Activated T-helper 17 cell treated with anti-CD3 and anti-CD28 coated beads, Interleukin-2, amount 50 U/mL, for 72 hours (primary cell): ENCODE measurements at places on chromosomes 2 and 18. TPM values are rescaled to one million over a fixed set of nuclear protein-coding genes. Genes with fewer than 3 reads are reported as not detected.
A peak's percentile ranks its signal among the peaks of the same experiment; 100 is the strongest.

Gene LBX2
- 1.3 TPM for total RNA-seq

Gene COL4A3
- 0.35 TPM for total RNA-seq

Gene POTEE
- total RNA-seq = 0.61 TPM

- no peak overlapping the region for H3K27ac ChIP-seq
- H3K4me3 ChIP-seq = no peak overlapping the region
- H3K4me1 ChIP-seq = no peaks in the 10 kb centered on the region
- ATAC-seq = no peak
Observed at GRCh38 chr2:47644351-47644750, 138.6 kb upstream of the MSH6 start.

DNA sequence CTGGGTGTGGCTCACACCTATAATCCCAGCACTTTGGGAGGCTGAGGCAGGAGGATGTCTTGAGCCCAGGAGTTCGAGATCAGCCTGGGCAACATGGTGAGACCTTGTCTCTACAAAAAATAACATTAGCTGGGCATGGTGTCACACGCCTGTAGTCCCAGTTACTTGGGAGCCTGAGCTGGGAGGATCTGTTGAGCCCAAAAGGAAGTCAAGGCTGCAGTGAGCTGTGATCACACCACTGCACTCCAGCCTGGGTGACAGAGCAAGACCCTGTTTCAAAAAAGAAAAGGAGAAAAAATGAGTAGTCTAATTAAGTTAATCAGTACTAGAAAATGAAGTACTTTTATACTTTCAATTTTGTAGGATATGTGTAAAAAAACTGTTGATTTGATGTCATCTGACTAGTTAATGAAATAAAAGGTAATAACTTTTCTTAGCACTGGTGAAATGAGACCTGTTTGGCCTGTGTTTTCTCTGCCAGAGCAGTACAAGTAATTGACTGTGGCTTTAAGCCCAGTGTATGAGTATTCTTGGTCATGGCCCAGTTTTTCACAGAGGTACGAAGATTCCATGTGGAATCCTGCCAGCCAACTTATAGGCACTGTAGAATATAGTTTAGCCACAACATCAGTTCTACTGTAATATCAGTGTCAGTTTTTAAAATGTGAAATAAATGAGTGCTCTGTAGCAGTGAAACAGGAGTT, 35.8 kb downstream of the MFSD6 start:
- peaks cover 12% of the 10 kb centered on the region for H3K36me3 ChIP-seq
- no peak overlapping the region for H3K4me3 ChIP-seq
- ATAC-seq = no peak
- H3K27ac ChIP-seq = peak overlapping the region; percentile 52
- H3K27me3 ChIP-seq = no peaks in the 10 kb centered on the region
- peaks cover 40% of the 10 kb centered on the region for H3K4me1 ChIP-seq

GRCh38 chr2:105747991-105748390, 3.3 kb downstream of the NCK2 start:
- H3K36me3 ChIP-seq = peaks cover 81% of the 10 kb centered on the region
- no peaks in the 10 kb centered on the region for H3K27me3 ChIP-seq
- H3K4me1 ChIP-seq = peaks cover 48% of the 10 kb centered on the region
- peak overlapping the region; percentile 98 for H3K4me3 ChIP-seq
- peak; percentile 47 for ATAC-seq

DNA sequence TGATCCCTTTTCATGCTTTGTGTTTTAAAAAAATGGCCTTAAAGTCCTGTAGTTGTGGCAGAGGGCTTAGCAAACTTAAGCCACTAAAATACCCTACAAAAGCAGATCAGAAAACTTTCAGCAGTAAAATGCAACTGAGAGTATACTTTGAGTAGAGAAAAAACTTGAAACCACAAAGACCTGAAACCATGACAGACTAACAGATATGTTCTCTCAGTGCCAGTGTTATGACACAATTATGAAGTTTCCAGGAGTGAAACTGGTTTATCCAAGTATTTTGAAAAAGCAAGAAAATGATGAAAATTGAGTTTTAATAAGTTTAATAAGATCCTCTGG, 74.5 kb downstream of the SPRED2 start:
- H3K27ac ChIP-seq = peak overlapping the region; percentile 42
- peaks cover 19% of the 10 kb centered on the region for H3K4me1 ChIP-seq
- peak overlapping the region; percentile 28 for H3K4me3 ChIP-seq

DNA sequence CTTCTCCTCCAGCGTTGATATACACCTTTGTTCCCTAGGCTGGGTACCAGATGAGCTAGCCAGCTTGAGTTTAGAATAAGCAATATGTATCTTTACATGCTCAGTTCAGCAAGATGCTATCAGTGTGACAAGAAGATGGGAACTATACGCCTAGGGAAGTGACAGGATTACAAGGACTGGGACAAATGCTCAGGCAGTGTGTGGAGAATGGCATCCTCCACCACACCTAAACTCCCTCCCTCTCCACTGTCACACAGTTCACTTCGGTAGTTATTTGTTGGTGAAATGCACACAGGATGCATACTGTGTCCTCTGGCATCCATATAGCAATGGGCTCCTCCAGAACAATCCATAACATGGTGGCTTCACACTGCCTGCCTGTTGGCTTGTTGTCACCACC, 7.7 kb downstream of the STAT1 start:
- ATAC-seq = no peak
- H3K27me3 ChIP-seq = no peaks in the 10 kb centered on the region
- H3K36me3 ChIP-seq = no peaks in the 10 kb centered on the region
- peak overlapping the region; percentile 18 for H3K4me3 ChIP-seq
- H3K4me1 ChIP-seq = peaks cover 40% of the 10 kb centered on the region

DNA sequence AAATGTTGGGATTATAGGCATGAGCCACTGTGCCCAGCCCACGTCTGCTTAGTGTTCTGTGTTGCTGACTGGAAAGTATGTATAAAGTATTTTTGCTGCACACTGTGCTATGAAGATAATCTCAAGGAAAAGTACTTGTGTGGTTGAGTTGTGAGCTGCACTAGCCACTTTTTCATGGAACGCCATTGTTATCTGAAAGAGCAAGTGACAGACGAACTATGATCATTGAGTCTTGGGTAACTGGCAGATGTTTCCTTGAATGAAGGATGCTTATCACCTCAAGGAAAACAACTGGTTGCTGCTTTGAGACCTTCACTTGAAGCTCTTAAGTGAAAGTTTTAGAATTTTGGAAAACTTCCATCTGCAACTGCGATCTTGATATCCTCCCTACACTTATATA, 82.2 kb upstream of the KCTD1 start:
- no peak for ATAC-seq
- no peak overlapping the region for H3K4me3 ChIP-seq
- H3K27me3 ChIP-seq = peaks cover 19% of the 10 kb centered on the region
- no peaks in the 10 kb centered on the region for H3K36me3 ChIP-seq

- H3K27me3 ChIP-seq = no peaks in the 10 kb centered on the region
- H3K4me1 ChIP-seq = peaks cover 32% of the 10 kb centered on the region
- peaks cover 17% of the 10 kb centered on the region for H3K36me3 ChIP-seq
- ATAC-seq = peak; percentile 57
Observed at GRCh38 chr2:62196278-62196901, 475 bp downstream of the B3GNT2 start.

- no peak overlapping the region for H3K27ac ChIP-seq
- no peaks in the 10 kb centered on the region for H3K27me3 ChIP-seq
- no peaks in the 10 kb centered on the region for H3K4me1 ChIP-seq
- no peak for ATAC-seq
Observed at GRCh38 chr2:191345788-191346187, 100.6 kb downstream of the MYO1B start.

DNA sequence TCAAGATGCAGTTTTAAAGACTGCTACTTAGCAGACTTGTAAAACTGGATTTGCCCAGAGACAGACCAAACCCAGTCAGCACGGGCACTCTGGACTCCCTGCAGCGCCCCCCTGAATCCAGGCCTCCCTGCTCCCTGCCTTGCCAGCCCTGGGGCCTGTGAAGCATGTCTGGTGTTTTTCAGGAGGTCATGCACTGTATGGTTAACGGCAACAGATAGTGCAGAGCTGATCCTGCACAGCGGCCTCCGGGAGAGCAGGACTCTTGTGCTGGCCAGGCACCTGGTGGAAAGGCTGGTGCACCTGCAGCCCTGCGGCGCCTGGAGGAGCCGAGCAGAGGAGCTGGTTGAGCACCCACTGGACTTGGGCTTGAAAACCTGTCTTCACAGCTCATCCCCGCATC, 30.4 kb downstream of the HDAC4 start:
- H3K4me1 ChIP-seq = peaks cover 15% of the 10 kb centered on the region
- no peaks in the 10 kb centered on the region for H3K36me3 ChIP-seq
- H3K27ac ChIP-seq = peak overlapping the region; percentile 75
- no peak for ATAC-seq

- H3K36me3 ChIP-seq = no peaks in the 10 kb centered on the region
- no peak overlapping the region for H3K27ac ChIP-seq
- no peak for ATAC-seq
- H3K27me3 ChIP-seq = no peaks in the 10 kb centered on the region
Observed at GRCh38 chr2:217573571-217573970, 429.2 kb downstream of the TNS1 start.

GRCh38 chr2:53843595-53843994, 16.2 kb downstream of the GPR75 start:
- no peaks in the 10 kb centered on the region for H3K4me1 ChIP-seq
- H3K4me3 ChIP-seq = no peak overlapping the region
- H3K36me3 ChIP-seq = no peaks in the 10 kb centered on the region

DNA sequence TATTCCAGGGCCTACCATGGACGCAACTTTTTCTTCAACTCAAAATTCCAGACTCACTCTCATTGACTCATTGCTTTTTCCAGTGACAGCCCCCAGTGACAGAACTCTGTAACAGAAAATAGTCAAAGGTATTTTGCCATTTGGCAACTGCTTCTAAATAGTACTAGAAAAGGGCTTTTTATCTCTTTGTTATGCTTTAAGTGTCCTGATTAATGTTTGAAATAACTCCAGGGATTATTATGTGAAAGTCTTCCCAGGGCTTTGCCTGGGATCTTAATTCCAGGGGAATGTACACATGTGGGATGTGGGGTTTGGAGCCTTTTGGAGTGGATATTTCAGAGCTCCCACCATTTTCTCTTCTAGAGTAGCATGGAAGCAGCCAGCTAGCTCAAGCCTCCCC, 198.8 kb downstream of the KCNS3 start:
- no peak overlapping the region for H3K27ac ChIP-seq
- H3K27me3 ChIP-seq = no peaks in the 10 kb centered on the region
- no peaks in the 10 kb centered on the region for H3K4me1 ChIP-seq
- no peak overlapping the region for H3K4me3 ChIP-seq
- ATAC-seq = no peak

DNA sequence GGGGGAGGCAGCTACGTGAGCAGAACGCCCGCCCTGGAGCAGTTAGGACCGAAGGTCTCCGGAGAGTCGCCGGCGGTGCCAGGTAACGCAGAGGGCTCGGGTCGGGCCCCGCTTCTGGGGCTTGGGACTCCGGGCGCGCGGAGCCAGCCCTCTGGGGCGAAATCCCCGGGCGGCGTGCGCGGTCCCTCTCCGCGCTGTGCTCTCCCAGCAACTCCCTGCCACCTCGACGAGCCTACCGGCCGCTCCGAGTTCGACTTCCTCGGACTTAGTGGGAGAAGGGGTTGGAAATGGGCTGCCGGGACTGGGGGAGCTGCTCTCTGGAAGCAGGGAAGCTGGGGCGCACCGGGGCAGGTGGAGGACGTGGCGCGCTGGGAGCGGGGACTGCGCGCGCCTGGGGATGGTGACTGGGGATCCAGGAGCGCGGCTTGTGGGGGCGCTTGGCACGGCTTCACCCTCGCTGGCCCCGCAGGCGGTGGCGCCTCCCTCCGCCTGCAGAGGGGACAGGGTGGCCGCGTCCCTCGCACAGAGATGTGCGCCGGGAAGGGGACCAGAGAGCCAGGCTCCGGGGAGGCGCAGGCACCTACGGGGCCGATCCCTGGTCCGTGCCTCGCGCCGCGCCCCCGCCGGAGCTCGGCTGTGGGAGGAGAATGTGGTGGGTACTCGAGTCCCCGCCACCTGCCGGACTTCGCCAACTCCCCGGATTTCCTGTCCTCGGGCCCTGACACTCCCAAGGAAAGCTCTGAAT, 688 bp downstream of the CDH20 start:
- H3K27ac ChIP-seq = no peak overlapping the region
- no peaks in the 10 kb centered on the region for H3K36me3 ChIP-seq
- H3K4me1 ChIP-seq = no peaks in the 10 kb centered on the region
- H3K27me3 ChIP-seq = peaks cover 23% of the 10 kb centered on the region
- H3K4me3 ChIP-seq = no peak overlapping the region

GRCh38 chr18:55588870-55589595, 1.0 kb upstream of the TCF4 start:
- H3K36me3 ChIP-seq = peaks cover 6% of the 10 kb centered on the region
- ATAC-seq = no peak
- H3K27me3 ChIP-seq = peaks cover 45% of the 10 kb centered on the region

- no peak overlapping the region for H3K27ac ChIP-seq
- no peaks in the 10 kb centered on the region for H3K4me1 ChIP-seq
- H3K36me3 ChIP-seq = no peaks in the 10 kb centered on the region
- no peak overlapping the region for H3K4me3 ChIP-seq
- ATAC-seq = no peak
- H3K27me3 ChIP-seq = peaks cover 27% of the 10 kb centered on the region
Observed at GRCh38 chr2:235305678-235306077, 188.2 kb upstream of the AGAP1 start.

GRCh38 chr18:9854801-9855676, 30.7 kb upstream of the TXNDC2 start:
- H3K4me1 ChIP-seq = no peaks in the 10 kb centered on the region
- no peak for ATAC-seq
- peaks cover 20% of the 10 kb centered on the region for H3K27me3 ChIP-seq
- no peak overlapping the region for H3K4me3 ChIP-seq
- H3K36me3 ChIP-seq = no peaks in the 10 kb centered on the region
- no peak overlapping the region for H3K27ac ChIP-seq

DNA sequence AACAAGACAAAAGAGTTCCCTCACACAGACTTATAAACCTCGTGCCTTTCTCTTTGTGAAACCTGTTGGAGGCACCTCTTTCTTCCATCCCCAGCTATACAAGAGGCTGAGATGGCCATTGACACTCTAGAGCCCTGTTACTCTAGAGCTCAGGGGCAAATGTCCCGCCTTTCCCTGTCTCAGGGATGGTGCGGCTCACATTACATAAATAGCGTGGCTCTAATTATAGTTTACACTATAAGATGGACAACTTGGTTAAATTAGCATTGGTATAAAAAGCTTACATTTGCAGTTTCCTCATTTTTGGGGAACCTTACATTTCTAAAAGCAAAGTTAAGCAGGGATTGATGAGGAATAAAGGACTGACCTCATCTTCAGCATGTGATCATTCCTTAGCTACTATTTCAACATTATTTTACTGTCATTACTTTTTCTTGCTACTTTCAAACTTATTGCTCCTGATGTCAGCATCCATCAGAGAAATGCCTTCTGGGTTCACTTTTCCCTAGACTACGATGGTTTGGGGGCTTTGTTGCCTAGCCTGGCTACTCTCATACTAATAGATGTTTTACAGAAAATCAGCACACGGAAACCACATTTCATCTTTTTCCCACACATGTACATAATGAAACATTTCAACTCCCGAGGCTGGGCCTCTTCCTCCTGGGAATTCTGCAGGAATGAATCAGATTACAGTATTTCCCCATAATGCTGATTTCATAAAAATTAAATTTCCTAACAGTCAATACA, 40.4 kb downstream of the FTCDNL1 start:
- no peak overlapping the region for H3K27ac ChIP-seq
- H3K4me3 ChIP-seq = no peak overlapping the region
- no peaks in the 10 kb centered on the region for H3K36me3 ChIP-seq
- H3K4me1 ChIP-seq = no peaks in the 10 kb centered on the region
- no peaks in the 10 kb centered on the region for H3K27me3 ChIP-seq
- ATAC-seq = no peak
